ENCODE measurements at places on chromosomes 16 and 17. TPM values are rescaled to one million over a fixed set of nuclear protein-coding genes. Genes with fewer than 3 reads are reported as not detected.

INCA1 gene
- total RNA-seq: 4.2 TPM

ITGAX gene
- 1.4 TPM for total RNA-seq

SREBF1 gene
- total RNA-seq: 170 TPM

OTOA gene
- not detected for total RNA-seq

GUCY2D gene
- 0.21 TPM for total RNA-seq

MYH2 gene
- total RNA-seq: 0.48 TPM

NHERF1 gene
- 186 TPM for total RNA-seq

CACNA1G gene
- 0.19 TPM for total RNA-seq

EXOSC6 gene
- total RNA-seq: 12.2 TPM

MEIOB gene
- not detected for total RNA-seq

PDILT gene
- total RNA-seq: not detected

SAMD14 gene
- total RNA-seq: 2.3 TPM

KCNG4 gene
- not detected for total RNA-seq

CDRT15 gene
- total RNA-seq: not detected

GRCh38 chr16:8924214-8924613 lies 39.5 kb downstream of the USP7 start:
- peak; percentile 81 for DNase-seq

DNA sequence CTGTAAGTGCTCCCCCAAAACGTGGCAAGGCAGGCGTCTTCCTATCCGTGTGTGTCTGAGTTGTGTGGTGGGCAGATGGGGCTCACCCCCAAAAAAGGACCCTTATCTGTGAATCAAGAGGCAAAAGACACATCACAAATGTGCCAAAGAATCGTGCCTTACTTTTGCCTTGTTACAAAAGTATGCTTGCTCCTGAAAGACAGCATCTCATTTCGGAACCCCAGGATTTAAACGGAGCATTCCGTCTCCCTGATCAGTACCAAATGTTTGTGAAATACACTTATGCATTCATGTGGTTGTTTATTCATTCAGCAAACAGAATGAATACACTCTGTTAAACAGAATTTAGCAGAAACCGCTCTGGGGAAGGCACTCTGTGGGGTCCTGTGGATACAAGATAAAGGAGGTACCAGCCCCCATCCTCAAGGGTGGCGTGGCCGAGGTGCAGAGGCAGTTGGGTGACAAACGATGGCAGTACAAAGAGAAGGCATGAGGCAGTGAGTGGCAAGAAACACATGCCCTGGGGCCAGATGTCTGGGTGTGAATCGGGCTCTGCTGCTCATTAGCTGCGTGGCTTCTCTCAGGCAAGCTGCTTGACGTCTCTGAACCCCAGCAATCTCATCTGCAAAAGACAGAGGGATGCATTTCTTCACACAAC lies 654 bp downstream of the WFDC1 start:
- DNase-seq: no peak

DNA sequence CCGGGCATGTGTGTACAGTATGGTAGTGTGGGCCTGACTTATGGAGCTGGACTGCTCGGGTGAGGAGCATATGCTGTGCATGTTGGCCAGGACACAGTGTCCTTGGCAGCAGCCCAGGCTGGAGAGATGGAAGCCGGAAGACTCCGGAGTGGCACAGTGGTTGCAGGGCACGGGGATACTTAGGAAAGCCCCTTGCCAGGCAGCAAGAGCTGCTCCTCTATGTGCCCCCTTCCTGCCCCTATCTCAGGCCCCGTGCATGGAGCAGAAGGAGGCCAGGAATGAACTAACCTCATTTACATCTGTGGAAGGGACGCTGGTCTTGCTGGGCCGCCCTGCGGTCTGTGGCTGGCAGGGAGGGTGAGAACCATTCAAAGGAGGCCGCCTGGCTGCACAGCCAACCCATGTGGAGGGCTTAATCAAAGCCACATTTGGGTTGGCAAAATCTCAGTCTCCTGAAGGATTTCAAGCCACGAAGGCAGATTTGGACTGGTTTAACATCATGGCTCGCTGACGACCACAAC lies 32.2 kb upstream of the RCVRN start:
- peak; percentile 29 for DNase-seq

- DNase-seq: no peak
These were observed 215.1 kb downstream of the CCDC182 start for GRCh38 chr17:57530026-57530425.

DNA sequence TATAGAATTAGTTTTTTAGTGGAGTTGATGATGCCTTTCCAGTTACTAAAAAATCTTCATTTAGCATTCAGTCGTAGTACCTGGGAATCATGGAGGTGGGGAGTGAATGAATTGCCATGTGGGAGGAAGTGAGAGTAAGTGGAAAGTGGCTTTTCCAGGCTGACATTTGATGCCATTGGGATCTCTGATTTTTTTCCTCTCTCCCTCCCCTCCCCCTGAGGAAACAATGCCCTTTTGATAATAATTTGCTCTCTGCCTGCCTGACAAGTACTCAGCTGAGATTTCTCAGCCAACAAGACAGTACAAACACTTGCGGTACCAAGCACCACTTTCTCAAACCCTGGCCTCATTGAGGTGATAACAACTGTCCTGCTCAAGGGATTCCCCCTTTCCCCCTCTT lies 2.2 kb downstream of the UBE2Z start:
- DNase-seq: no peak

- DNase-seq: peak; percentile 93
These were observed 4.5 kb upstream of the HSD17B1 start for GRCh38 chr17:42548070-42548837.

DNA sequence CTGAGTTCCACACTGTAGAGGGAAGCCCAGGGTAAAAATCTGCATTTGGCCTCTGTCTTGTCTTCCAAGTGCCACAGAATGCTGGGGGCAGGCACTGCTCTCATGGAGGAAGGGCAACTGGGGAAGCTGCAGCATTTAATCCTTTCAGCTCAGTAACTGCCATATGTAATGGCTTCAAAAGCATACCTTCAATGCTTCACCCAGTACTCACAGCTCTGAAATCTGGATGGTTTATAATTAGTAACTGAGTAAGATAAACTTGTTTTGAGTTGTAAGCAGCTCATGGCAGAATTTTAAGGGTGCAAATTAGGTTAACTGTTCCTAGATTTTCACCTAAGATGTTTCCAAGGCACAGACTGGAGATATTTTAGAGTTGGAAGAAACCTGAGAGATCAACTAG lies 24.5 kb downstream of the PMP22 start:
- no peak for DNase-seq

DNA sequence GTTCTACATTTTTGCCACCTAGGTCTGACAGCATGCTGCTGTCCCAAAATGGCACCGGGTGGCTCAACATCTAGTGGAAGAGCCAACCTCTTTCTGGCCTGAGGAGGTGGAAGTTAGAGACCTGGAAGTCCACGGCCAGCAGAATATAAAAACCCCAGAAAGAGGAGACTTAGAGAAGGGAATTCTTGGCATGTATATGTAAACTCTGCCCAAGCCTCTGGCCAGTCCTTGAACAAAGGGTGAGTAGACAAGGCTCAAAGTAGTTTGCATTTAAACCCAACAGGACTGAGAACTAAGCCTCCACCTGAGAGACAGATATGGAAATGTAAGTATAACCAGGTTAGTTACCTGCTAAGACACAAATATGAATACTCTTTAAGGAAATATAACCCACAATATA lies 210.3 kb downstream of the GRIN2A start:
- no peak for DNase-seq

- peak; percentile 69 for DNase-seq
These were observed 5.1 kb upstream of the NME4 start for GRCh38 chr16:391885-392335.

GRCh38 chr16:8678068-8678927 lies 3.9 kb downstream of the ABAT start:
- DNase-seq: no peak

- DNase-seq: no peak
These were observed 93.3 kb downstream of the TNFRSF13B start for GRCh38 chr17:16878606-16879005.

- DNase-seq: no peak
These were observed 31.7 kb downstream of the ERCC4 start for GRCh38 chr16:13951611-13952010.

- no peak for DNase-seq
These were observed 27.0 kb downstream of the ADGRG5 start for GRCh38 chr16:57569306-57569946.

- DNase-seq: peak; percentile 82
These were observed 243.2 kb upstream of the GSE1 start for GRCh38 chr16:85369741-85370528.

DNA sequence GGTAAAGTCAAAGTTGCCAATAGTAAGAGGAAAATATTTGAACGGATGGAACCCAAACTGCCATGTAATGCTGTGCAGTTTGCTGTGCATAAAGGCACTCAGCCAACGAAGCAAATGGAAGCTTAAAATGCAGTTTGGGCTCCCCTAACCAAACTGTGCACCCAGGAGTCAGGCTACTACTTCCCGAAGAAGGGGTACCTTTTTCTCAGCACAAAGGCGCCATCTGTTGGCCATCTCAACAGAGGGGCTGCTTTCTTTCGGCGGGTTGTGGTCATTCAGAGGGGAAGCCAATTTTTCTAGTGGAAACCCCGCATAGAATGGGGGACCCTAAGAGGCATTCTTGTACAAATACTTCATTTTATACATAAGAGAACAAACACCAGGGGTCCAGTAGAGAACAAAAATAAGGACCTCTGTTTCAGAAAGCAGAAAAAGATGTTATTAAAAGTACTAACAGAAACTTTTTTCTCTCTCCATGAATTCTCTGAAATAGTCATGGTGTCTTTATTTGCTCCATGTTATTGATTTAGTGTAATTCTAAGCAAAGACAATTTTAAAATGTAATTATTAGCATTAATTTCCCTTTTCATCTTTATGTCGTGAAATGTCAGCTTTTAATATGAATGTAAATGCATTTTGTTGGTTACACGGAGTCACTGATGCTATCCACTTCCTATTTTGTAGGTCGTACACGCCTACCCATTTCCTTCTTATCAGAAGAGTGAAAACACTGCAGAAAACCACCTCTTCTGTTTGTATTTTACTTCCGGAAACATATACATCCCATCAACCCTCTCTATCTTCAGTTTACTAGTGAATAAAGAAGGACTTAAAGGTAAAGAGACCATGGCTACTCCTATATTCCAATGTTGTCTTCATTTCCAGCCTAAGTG lies 453.3 kb downstream of the KCNJ2 start:
- peak; percentile 63 for DNase-seq

- no peak for DNase-seq
These were observed 19.3 kb downstream of the MMD start for GRCh38 chr17:55402374-55402773.

- DNase-seq: peak; percentile 63
These were observed 20.2 kb downstream of the KNOP1 start for GRCh38 chr16:19697756-19698318.

DNA sequence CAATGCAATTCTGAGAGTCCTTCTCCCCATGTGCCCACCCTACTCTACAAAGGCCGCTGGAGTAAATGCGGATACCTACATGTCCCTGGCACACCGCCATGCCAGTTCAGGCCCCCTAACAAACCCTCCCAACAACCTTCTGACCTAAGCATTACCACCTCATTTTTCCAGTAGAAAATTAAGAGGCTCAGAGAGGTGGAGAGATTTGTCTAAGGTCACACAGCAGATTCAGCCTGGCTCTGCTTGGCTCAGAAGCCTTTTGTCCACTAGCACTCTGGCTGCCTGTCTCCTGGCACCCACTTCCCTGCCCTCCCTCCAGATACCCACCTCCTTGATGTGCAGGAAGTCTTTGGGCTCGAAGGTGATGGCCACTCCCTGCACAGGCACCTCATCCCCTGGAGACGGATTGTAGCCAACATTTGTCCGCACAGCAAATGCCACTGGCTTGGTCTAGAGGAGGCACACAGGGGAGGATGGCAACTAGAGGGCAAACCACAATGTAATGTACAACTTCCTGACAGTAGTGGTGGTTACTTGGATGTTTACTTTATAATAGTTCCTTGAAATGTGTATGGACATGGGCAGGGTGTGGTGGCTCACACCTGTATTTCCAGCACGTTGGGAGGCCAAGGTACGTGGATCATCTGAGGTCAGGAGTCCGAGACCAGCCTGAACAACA lies 10.2 kb downstream of the CACNB1 start:
- peak; percentile 74 for DNase-seq

DNA sequence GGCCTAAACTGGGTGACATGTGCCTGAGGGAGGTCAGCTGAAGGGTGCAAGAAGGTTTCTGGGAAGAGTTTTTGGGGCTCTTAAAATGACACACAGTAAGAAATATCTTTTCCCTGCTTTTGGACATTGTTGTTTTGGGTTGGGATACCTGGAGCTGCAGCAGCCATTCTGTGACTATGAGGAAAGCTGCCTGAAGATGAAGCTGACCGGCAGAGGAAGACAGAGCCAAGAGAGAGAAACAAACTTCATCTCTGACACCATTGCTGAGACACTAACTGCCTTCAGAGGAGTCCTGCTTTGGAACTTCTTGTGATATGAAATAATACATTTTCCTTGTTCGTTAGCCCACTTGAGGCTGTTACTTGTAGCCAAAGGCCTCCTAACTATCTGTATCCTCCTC lies 8.8 kb upstream of the WNT3 start:
- DNase-seq: no peak

DNA sequence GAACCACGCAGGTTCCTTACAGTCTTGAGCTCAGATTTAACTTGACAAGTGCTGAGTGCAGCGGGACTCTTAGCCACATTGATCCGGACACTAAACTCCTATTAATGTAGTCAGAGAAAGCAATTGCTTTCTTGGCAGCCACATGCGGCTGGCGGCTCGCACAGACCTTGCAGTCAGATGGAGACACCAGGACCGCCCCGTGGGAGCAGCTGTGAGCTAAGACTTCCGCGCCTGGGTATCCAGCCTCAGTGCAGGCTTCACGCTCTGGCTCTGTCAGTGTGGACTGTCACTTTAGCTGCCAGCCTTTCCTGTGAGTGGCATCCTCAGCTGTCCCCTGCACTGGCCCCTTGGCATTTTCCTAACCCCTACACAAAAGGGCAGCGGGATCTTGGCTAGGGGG lies 80.9 kb upstream of the NLRP1 start:
- DNase-seq: no peak
